ENCODE measurements at places on chromosomes 5 and 9.

- no peak for DNase-seq
These were observed 5.9 kb downstream of the LPCAT1 start for GRCh38 chr5:1517838-1518237.

GRCh38 chr9:136578915-136579649, 33.2 kb upstream of the NOTCH1 start:
- DNase-seq = no peak

DNA sequence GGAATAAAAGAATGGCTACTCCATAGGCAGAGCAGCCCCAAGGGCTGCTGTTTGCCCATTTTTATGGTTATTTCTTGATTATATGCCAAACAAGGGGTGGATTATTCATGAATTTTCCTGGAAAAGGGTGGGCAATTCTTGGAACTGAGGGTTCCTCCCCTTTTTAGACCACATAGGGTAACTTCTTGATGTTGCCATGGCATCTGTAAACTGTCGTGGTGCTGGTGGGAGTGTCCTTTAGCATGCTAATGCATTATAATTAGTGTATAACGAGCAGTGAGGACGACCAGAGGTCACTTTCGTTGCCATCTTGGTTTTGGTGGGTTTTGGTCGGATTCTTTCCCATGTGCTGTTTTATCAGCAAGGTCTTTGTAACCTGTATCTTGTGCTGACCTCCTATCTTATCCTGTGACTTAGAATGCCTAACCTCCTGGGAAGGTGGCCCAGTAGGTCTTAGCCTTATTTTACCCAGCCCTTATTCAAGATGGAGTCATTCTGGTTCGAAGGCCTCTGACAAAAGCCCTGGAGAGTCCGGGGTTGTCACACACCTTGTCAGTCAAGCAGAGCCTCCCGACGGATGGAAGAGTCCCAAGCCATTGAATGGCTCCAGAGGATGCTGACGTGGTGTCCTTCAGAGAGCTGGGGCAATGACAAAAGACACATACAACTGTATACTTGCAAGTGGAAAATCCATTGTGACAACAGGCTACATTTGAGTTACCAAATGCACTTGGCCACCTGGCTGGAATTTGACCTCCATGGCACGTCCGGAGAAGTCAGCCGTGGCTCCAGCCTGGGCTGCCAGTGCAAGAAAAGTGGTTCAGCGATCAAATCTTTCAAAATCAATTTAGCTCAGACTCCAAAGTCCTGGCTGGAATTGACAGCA, 67.1 kb upstream of the CLINT1 start:
- no peak for DNase-seq

GRCh38 chr9:36746415-36746814, 173.7 kb downstream of the MELK start:
- no peak for DNase-seq

GRCh38 chr5:57858905-57859304, 376.3 kb upstream of the ACTBL2 start:
- DNase-seq = no peak

GRCh38 chr9:71628247-71628646, 140.1 kb downstream of the CEMIP2 start:
- no peak for DNase-seq

DNA sequence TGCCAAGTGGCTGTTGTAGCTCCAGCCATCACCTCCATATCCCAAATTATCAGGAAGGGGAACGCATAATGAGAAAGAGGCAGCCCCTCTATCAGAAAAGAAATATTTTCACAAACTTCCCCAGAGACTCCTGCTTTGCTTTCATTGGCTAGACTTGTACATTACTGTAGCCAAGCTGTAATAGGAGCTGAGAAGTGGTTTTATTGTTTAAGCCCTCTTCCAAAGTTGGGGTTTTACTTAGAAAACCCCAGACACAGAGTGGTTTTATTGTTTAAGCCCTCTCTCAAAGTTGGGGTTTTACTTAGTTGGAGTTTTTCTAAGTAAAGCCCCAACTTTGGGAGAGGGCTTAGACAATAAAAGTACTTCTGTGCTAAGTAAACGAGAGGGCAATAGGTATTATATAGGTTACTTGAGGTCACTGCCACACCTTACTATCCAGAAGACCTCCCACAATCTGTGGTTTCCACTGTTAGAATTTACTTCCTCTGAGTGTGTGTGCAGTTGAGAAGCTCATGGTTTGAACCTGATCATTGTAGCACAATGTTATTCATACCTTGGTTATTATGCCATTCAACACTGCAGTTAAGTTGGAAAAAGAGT, 215.7 kb upstream of the OTULINL start:
- no peak for DNase-seq

- DNase-seq = peak; percentile 55
These were observed 102.0 kb upstream of the TSLP start for GRCh38 chr5:110969502-110969901.

DNA sequence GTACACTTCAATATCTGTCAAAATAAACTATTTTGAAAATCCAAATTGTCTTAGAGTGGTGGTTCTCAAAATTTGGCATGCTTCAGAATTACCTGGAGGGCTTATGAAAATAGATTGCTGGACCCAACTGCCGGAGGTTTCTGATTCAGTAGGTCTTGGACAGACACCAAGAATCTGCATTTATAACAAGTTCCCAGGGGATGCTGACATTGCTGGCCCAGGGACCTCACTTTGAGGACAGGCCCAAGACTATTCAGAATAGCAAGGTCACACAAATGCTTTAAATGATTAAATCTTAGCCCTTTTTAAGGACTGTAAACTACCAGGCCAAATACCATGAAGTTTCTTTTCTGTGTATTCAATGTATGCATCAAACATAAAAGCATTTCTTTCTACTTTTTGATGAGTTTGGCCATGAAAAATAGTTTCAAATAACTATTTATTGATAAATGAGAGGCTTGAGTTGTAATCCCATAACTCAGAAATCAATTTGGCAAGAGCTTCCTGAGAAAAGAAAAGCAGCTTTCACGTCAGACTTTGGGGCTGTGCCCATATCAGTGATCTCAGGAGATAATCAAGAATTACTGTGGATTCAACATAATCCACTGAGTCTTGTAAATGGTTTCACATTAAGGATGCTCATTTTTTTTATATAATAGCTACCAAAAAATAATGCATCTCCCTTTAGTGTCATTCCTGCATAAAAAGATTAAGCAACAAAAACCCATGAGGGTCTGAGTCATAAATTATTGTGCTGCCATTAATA, 191.4 kb downstream of the FRMD3 start:
- no peak for DNase-seq

- no peak for DNase-seq
These were observed 116.6 kb downstream of the NMUR2 start for GRCh38 chr5:152288499-152288898.

- DNase-seq = no peak
These were observed 91.8 kb upstream of the LARP1 start for GRCh38 chr5:154663424-154663823.

All from NCI-H1436 (cell line).